Activated CD4-positive, alpha-beta T cell treated with anti-CD3 and anti-CD28 coated beads, Interleukin-2, amount 50 U/mL, for 4 hours (primary cell): ENCODE measurements at places on chromosomes 11 and 22.

DNA sequence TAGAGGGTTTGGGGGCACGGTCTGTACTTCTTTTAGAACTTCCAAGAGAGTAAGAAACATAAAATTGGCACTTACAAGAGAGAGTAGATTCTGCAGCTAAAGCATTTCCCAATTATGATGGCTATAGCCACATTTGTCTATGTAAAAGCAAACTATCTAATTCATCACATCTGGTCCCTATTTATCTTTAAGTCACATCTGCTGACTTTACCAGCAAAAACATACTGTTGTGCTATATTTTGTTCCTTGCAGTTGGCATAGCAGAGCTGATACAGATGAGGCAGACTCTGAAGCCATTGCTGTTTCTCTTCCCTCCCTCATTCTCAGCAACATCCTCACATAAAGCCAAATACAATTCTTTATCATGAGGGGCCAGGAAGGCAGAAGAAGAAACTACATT is 1533.5 kb upstream of the RAG2 start:
- no peak for DNase-seq

GRCh38 chr11:12674936-12675696 is 895 bp downstream of the TEAD1 start:
- DNase-seq = no peak

GRCh38 chr11:69534166-69534530 is 52.7 kb downstream of the LINC01488 start:
- no peak for DNase-seq

- no peak for DNase-seq
Measured at GRCh38 chr11:65404210-65404609, 17.8 kb downstream of the FRMD8 start.

DNA sequence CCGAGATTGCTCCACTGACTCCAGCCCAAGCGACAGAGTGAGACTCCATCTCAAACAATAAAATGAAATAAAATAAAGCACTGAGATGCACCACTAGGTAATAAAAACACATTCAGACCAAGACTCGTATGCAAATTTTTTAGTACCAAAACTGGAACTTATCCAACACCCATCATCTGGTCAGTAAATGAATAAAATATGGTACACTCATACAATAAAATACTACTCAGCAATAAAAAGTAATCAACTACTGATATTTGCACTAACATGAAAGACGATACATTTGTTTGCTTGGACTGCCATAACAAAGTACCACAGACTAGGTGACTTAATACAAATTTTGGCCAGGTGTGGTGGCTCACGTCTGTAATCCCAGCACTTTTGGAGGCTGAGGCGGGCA is 17.8 kb upstream of the POLD3 start:
- no peak for DNase-seq

DNA sequence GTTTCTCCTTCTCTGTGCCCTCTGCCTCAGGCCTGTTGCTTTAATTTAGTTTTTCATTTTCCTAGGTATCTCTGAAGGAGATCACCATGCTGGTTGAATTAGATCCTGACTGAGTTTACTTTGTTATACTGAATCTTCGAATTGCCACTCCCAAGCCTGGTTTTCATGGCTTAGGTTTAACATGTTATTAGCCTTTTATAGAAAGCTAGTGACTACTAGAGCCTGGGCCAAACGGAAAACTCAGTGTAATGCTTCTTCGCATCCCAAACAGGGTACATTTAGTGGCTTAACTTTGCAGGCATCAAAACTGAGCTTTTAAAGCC is 3.6 kb downstream of the CRKL start:
- no peak for DNase-seq

DNA sequence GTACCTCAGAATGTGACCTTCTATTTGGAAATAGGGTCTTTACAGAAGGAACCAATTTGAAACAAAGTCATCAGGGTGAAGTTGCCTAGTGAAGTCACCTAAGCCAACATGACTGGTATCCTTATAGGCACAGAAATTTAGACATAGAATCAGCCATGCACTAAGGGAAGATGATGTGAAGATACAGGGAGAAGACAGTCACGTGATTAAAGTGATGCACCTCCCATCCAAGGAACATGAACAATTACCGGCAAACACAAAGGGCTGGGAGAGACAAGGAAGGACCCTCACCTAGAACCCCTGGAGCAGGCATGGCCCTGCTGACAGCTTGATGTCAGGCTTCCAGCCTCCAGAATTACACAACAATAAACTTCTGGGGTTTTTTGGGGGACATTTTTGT is 3.2 kb upstream of the CRYBB2 start:
- no peak for DNase-seq

DNA sequence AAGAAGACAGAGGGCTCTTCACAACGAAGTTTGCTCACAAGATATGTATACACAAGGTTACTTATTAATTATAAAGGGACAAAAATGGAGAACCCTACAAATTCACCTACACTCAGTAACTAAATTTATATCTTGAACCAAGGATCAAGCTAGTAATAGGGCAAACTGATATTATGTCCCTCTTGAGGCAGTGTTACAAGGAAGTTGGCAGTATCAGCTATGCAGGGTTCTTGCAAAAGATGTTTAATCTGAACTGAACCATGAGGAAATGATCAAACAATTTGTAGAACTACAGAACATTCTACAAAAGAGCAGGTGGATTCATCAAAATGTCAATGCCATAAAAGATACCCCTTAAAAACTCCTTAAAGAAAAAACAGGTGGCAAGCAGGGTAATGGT is 10.7 kb downstream of the CADM1 start:
- DNase-seq = no peak

GRCh38 chr11:13429836-13430235 is 33.2 kb downstream of the BTBD10 start:
- no peak for DNase-seq

GRCh38 chr11:120925944-120926343 is 98.0 kb upstream of the TBCEL start:
- no peak for DNase-seq
